ENCODE measurements at places on chromosomes 3 and 15.

- no peak for DNase-seq
Observed at GRCh38 chr3:129783470-129783869, 110.0 kb downstream of the TMCC1 start.

DNA sequence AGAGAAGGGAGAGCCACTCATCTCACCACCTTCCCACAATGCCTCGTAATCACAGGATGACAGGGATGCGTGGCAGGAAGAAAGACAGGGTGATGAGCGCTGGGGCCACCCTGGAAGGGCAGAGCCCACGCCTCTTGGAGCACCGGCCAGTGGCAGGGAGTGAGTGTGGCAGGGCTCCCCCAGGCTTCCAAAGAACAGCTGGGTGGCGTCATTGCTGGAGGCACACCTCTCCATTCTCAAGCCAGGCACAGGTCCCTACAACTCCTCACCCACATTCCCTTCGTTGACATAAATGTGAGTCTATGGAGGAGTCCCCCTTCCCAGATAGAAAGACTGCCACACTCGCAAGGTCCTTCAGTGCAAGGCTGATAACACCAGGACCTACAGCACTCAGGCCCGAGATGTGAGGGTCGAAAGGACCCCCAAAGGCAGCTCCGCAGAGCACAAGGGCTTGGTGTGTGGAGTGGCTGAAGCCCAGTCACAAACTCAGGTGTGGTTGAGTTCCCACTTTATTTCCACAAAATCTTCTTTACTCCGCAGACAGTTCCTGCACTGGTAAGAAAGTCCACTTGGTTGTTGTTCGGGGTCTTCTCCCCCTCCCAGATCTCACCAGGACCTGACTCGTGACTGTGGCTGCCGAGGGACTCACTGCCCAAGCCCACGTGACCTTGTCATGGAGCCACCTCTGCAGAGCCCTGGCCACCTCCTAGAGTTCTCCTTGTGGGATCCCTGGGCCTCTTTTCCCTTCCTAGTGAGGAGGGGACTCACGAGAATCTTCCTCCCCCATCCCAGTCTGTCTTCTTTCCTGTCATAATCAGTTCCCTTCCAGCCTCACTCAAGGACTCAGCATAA, 22.4 kb upstream of the CORO2B start:
- no peak for DNase-seq

DNA sequence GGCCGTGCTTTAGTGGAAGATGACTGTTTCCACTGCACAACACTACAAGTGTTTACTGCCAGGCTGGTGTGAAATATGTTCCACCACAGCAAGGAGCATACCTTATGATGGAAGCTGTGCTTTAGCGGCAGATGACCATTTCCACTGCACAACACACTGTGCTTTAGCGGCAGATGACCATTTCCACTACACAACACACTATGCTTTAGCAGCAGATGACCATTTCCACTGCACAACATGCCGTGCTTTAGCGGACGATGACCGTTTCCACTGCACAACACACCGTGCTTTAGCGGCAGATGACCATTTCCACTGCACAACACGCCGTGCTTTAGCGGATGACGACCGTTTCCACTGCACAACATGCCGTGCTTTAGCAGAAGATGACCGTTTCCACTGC, 2.8 kb downstream of the ZNF717 start:
- no peak for DNase-seq

GRCh38 chr3:98730886-98731537, 32.1 kb upstream of the ST3GAL6 start:
- DNase-seq = no peak

- DNase-seq = no peak
Observed at GRCh38 chr15:65058394-65059368, 9.1 kb downstream of the RASL12 start.

GRCh38 chr15:98954411-98954810, 53.2 kb downstream of the PGPEP1L start:
- DNase-seq = peak; percentile 70

GRCh38 chr15:82909080-82909815, 43.3 kb downstream of the HOMER2 start:
- no peak for DNase-seq

- peak; percentile 11 for DNase-seq
Observed at GRCh38 chr3:60215946-60216345, 1035.3 kb downstream of the FHIT start.

DNA sequence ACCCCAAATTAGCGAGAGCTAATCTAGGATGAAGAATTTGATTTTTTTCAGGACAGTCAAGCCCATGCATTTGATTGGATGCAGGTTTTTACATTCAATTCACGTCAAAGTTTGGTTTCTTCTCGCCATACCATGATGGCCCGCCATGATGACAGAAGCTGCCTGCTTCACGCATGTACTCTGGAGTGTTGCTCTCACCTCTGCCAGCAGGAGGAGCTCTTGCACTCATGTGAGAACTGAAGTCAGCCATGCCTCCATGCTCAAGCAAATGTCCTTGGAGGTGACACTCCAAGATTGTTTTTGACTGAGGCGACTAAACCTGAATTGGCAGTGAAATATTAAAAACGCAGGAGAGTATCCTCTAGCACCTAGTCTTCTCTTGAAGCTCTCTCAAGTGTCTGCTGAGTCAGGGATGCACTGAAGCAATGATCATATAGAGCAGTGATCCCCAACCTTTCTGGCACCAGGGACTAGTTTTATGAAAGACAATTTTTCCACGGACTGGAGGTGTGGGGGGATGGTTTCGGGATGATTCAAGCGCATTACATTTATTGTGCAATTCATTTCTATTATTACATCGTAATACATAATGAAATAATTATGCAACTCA, 120.9 kb downstream of the SAMMSON start:
- peak; percentile 86 for DNase-seq

- DNase-seq = no peak
Observed at GRCh38 chr3:43649365-43649968, 27.7 kb upstream of the ANO10 start.

- DNase-seq = no peak
Observed at GRCh38 chr15:63819645-63820044, 14.1 kb downstream of the HERC1 start.

- no peak for DNase-seq
Observed at GRCh38 chr3:48034000-48034516, 17.8 kb upstream of the MAP4 start.

DNA sequence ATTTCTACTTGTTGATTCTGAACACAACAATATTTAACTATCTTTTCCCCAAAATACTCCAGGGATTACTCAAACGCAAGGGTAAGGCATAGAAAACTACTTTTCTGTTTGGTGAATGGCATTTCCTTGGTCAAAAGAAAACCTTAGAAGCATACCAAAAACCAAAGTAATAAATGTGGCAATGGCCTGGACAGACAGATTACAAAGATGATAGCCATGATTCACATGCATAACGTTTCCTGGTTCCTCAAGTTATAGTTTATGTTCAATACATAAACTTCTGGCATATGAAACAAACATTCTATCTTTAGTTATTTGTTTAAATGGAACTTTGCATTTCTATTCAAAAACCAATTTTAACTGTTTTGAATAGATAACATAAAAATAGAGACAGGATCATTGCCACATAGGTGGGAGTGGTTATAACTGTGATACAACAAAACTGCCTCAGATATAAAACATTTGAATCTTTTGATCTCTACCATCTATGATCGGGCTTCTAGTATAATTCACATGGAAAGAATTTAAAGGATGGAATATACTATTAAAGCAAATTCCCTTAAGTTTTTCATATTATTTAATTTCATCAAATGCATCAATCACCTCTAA, 32.1 kb downstream of the FOXP1 start:
- no peak for DNase-seq

DNA sequence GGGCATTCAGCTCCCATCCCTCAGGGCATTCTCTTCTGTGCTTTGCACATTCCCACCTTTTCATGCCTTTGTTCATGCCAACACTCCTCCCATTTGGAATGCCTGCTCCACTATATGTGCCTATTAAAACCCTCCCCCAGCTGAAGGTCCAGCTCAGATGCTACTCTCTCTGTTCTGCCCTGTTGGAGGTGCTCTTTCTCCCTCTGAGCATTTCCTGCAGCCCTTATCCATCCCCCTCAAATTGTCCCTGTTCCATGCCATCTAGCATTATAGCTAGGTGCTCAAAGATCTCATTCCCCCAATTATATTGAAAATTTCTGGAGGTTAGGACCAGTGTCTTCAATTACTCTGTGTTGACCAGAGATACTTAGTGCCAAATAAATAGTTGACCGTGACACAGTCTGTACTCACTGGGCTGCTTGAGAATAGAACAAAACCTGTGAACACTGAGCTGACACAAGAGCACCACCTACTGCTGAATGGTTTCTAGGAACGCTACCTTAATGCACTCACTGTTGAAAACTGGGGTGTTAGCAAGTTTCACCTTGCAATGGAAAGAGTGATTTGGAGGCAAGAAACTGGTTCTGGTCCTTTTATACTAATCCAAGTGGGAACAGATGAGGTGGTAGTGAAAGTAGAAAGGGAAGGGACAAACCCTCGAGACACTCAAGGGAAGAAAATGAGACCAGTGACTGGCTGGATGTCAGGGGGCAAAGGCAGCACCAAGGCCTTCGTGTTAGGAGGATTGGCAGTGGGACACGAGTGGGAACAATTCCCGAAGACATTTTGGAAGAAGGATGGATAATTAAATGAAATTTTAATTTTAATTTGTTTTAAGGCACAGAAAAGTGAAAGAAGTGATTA, 289.8 kb upstream of the ROPN1 start:
- DNase-seq = peak; percentile 13

DNA sequence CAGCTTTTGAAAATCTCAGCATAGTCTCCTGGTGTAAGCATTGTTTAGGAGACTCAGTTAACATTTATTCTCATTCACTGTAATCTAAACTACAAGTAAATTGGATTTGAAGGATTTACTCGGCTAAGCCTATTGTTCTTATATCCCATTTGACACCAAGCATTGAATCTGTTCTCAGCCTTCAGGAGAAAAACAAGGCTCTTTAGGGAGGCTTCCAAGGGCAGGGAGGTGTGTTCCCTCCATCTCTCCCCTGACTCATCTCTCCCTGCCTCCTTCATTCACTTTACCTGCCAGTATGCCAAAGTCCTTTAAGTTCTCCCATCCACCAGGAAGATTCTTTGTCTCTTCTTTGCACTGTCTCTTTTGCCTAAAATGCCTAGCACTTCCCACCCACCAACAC, 347.8 kb downstream of the MFSD1 start:
- no peak for DNase-seq

GRCh38 chr3:186962445-186962844, 32.1 kb downstream of the ST6GAL1 start:
- DNase-seq = no peak

GRCh38 chr3:14508966-14509795, 31.0 kb downstream of the GRIP2 start:
- DNase-seq = peak; percentile 61

- DNase-seq = peak; percentile 83
Observed at GRCh38 chr3:52231502-52232278, 6.2 kb upstream of the TLR9 start.

DNA sequence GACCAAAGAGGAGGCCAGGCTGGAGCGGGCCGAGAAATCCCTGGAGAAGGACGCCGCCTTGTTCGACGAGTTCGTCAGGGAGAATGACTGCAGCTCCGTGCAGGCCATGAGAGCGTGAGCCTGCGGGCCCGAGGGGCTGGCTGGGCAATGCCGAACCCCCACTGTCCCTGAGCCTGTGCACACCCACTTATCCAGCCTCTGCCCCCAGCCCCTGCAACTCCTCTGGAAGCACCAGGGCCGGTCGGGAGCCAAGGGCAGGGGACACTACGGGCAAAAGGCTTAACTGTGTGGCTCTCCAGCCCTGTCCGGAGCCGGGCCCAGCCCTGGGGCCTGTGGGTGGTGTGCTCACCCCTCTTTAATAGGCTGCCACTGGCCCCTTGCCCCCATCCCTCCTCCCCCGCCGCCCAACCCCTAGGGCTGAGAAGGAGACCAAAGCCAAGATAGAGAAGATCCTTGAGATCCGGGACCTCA, 24.0 kb downstream of the CFAP100 start:
- DNase-seq = no peak

- no peak for DNase-seq
Observed at GRCh38 chr3:70433091-70433490, 120.7 kb upstream of the MDFIC2 start.

GRCh38 chr3:17231537-17232261, 346.9 kb downstream of the PLCL2 start:
- no peak for DNase-seq

GRCh38 chr15:92990031-92990430, 89.9 kb downstream of the CHD2 start:
- DNase-seq = no peak

- no peak for DNase-seq
Observed at GRCh38 chr3:110324171-110324705, 747.4 kb upstream of the NECTIN3 start.

GRCh38 chr3:173529062-173529711, 131.6 kb downstream of the NLGN1 start:
- peak; percentile 40 for DNase-seq

All from body of pancreas (tissue), 4 donors.